ENCODE measurements at places on chromosomes 1 and 21.

DNA sequence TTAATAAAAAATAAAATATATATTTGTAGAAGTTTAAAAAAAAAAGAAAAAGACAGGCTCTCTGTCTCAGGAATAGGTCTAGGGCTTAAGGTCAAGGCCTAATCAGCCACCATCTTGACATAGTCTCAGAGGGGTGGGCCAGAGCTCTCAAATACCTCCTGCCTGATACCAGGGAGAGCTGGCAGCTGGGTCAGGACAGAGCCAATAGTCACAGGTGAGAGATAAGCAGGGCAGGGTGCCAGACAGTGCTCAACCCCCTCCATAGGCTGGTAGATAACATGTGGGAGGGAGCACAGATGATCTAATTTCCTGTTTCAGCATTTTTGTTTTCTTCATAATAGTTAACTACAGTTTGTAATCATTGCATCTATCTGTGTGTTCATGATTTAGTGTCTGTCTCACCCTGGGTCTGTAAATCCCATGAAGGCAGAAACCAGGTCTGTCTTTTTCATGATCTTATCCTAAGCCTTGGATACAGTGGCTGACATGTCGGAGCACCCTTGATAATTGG, 152.0 kb upstream of the GRIK3 start:
- no peak for DNase-seq

GRCh38 chr1:12516741-12517140, 101.3 kb downstream of the DHRS3 start:
- no peak for DNase-seq

DNA sequence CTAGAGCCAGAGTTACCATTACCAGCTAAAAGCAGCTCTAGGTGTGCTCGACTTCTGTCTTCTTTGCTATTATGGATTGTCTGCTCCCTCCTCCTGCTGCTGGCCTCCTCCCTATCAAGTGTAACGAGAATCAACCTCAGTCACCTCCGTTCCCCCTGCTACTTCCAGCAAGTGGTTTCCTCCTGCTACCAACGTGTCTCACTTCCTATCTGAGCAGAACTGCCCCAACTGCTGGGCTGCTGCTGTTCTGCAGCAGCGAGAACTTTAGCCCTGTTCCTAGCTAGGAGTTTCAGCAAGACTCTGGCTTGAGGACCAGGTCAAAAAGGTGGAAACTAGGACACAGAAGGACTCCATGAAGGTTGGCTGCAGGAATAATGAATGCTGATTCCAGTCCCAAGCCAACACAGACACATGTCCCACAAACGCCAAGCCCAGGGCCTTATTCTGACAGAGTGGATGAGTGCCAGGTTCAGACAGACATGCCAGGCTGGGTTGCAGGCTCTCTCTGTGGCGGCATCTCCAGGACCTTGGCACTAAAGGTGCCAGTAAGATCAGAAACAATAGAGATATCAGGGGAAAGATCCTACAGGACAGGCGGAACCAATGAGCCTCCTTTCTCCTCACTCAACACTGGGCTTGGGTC, 46.9 kb downstream of the CD34 start:
- no peak for DNase-seq

DNA sequence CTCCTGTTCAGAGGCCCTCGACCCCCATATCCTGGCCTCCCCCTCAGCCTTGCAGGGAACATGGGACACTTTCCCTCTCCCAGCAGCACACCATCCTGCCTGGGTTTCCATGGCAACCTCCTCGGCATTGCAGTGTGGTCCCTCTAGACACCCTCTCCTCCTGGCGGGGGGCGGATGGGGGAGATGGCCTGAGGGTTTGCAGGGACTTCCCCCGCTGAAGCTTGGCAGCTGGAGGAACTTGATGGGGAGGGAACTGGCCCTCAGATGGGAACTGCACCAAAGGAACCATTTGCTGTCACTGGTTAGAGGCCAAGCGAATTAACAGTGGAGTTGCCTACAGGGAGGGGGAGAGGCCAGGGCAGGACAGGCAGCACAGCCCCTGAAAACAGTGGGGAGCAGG, 28.7 kb downstream of the RIMS3 start:
- no peak for DNase-seq

Measured in fibroblast of mammary gland (primary cell).